ENCODE measurements at places on chromosomes 2 and 18.

GRCh38 chr2:68426848-68427579 is 40.1 kb downstream of the FBXO48 start:
- no peak for DNase-seq

DNA sequence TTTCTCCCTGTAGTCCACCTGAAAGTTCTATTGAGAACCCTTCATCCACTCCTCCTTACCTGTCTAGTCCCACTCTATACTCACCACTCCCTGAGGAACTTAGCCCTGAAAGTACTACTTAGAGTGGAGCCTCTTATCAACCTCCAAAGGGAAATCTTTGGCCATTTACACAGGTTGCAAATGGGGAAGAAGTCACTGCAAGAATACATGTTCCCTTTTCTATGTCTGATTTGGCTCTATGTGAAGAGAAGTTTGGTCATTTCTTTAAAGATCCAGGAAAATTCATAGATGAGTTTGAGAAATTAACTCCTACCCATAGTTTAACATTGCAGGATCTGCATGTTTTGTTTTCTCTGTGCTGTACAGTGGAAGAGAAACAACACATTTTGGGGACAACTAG is 22.9 kb upstream of the MGAT4A start:
- DNase-seq: no peak

- DNase-seq: no peak
Measured at GRCh38 chr18:57885931-57886330, 82.8 kb upstream of the ATP8B1 start.

DNA sequence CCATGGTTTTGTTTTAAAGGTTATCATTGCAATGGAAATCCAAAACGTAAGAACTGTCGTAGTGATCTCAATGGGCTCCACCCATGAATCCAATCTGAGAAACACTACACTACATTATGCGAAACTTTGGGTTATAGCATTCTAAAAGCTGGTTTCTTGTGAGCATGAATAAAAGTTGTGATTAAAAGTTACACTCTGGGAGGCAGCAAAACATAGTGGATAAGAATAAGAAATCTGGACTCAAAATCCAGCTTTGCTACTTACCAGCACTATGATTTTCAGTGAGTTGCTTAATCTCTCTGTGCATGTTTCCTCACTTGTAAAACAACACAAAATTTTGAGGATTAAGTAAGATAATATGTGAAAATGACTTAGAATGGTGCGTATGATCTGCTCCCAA is 25.7 kb upstream of the THOC1 start:
- DNase-seq: no peak

- no peak for DNase-seq
Measured at GRCh38 chr2:224366267-224366844, 35.6 kb downstream of the FAM124B start.

Measured in HS-5 (cell line).